Psoas muscle (tissue), 8 donors: ENCODE measurements at places on chromosomes 16 and 17. TPM values are rescaled to one million over a fixed set of nuclear protein-coding genes. Genes with fewer than 3 reads are reported as not detected.
A peak's percentile ranks its signal among the peaks of the same experiment; 100 is the strongest.

DNA sequence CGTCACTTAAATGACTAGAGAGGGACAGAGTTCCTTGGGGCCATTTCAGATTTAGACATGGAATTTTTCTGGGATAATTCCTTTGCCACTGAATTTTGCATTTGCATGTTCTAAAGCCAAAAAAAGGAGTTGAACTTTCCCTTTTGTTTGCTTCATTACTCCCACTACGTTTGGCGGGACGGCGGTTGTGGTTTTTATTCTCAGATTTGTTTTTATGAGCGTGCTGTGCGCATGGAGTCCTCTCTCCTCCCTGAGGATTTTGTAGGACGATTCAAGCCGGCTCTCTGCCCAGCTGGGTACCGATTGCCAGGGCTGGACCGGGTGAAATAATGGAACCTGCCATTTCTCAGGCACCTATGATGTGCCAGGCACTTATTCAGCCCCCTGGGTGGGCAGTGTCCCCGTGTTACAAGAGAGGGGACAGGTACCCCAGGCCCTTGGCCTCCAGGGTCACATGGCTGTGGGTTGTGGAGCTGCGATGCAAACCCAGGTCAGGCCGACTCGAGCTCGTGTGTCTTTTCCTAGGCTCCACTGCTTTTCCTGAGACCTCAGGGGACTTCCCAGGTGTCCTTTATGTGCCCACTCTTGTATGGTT, 18.8 kb downstream of the CMIP start:
- peak; percentile 4 for DNase-seq

DHRS7C gene
- total RNA-seq, result 38.9 TPM

- no peak for DNase-seq
Measured at GRCh38 chr17:56604691-56605290, 11.3 kb downstream of the NOG start.

NUPR1 gene
- total RNA-seq, result 139 TPM

NPIPA2 gene
- 2.2 TPM for total RNA-seq

SPEM1 gene
- not detected for total RNA-seq

DNA sequence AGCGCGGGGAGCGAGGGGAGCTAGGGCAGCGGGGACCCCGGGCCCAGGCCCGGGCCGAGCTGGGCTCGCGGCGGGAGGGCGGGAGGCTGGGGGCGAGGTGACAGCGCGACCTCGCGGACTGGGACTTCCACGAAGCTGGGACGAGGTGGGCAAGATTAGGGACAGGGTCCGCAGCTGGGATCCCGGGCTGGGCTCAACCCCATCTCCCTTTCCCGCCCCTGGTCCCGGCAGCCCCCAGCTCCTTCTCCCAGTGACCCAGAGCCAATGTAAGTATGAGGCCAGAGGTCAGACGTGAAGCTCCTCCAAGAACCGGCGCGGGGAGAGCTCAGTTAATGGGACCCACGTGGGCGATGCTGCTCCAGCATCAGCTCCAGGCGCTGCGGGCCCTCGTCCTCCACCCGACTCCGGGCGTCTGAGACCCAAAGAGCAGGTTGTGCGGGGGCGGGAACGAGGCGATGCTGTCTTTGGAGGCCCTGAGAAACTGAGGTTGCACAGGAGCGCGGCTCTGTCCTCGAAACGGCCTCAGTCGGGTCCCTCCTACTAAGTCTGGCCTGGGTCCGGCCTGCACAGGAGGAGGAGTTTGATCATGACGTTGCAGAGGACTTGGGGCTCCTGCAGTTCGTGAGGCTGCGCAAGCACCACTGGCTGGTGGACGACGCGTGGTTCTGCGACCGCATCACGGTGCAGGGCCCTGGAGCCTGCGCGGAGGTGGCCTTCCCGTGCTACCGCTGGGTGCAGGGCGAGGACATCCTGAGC, 585 bp downstream of the ALOX12 start:
- DNase-seq, result no peak

GRCh38 chr16:19835968-19836421, 48.7 kb downstream of the GPRC5B start:
- DNase-seq, result no peak

- DNase-seq, result no peak
Measured at GRCh38 chr16:55949518-55949917, 74.3 kb upstream of the CES5A start.

DNA sequence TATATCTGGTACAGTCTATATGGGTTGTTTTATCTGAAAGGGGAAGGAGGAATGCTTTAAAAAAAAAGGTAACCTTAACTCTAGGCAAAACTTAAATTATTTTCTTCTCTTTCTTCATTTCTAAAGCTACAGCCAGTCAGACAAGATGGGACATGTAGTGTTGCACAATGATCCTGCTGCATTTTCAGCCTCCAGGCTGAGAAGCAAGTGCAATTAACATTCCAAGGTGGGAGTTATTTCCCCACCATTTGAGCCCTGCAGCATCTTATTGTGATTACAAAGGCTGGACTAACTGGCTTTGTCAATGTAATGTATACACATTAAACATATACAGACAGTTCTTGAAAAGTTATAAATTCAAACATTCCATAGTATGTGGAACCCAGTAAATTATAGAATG, 22.6 kb upstream of the NF1 start:
- no peak for DNase-seq

GRCh38 chr16:2774161-2774891, 2.8 kb downstream of the ELOB start:
- no peak for DNase-seq

ZNF267 gene
- total RNA-seq, result 9.9 TPM

DNA sequence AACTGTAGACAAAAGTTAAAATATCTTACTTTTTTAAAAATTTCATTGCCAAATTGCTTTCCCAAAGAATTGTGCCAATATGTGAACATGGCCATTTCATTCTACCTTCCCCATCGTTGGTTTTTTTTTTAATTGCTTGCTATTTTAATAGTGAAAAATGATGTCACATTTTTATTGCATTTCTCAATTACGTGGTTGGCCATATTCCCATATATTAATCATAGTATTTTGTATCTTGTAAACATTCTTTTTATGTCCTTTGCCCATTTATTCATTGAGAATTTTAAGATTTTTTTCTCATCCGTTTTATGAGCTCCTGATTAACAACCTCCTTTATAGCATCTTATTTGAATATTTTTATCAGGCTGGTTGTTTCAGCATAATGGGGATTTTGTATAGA, 7.2 kb downstream of the OMG start:
- no peak for DNase-seq

DNA sequence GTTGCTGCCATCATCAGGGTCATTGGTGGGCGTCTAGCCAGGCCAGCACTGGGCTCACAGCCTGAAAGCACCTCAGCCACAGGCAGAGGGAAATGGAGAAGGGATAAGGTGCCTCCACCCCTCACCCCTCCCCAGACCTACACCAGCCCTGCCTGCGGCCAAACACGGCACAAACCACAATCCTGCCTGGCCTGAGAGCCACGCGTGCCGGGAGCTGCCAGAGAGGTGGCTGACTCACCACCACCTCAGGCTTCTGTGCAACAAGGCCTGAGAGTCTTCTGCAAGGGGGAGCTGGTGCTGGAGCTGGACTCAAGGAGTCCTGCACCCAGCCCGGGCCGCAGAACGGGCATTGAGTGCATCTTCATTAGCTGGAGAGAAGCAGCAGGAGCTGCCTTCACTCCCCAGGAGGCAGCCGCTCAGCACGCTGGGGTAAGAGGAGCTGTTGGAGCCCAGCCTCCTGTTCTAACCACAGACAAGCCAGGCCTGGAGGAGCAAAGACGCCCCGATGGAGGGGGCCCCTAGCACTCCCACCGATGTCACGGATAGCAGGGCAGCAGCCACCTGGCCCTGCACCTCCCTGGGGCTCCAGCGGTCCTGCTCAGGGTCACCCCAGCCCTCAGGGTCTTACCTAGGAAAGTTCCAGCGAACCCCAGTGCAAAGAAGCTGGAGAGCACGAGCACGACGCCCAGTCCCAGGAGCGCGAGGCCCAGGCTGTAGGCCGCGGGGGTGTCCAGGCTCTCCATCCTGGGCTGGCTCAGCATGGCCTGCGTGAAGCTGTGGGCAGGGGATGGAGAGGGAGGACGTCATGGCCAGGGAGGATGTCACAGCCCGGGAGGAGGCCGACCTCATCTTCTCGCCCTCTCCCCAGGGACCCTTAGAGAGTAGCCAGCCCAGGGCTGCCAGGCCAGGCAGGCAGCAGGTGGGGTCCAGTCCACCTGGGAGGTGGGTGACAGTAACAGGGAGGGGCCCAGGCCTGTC, 16.0 kb upstream of the RASD1 start:
- DNase-seq, result peak; percentile 65

- no peak for DNase-seq
Measured at GRCh38 chr17:41416479-41416878, 7.9 kb downstream of the KRT37 start.

TMC8 gene
- total RNA-seq, result 2.8 TPM

GRCh38 chr16:78105517-78105916, 6.1 kb downstream of the WWOX start:
- DNase-seq, result no peak

DNA sequence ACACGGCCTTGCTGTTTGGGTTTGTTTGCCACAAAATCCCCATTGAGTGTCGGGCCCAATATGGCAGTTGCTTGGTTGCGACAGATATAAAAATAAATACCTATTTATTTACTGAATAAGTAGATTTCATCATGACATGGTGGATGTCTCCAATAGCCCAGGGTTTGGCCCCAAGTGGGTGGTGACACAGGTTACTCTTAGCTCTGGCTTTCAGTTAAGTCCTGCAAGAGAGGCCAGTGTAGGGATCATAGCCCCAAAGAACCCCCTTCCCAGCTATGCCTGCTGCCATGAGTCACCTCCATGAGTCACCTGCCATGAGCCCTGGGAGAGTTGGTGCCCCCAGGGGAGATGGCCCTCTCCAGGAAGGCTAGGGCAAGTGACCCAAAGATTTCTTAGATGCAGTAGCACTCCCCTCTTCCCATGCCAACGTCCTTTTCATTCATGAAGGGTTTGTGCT, 78.7 kb upstream of the LGALS9 start:
- DNase-seq, result no peak

DNA sequence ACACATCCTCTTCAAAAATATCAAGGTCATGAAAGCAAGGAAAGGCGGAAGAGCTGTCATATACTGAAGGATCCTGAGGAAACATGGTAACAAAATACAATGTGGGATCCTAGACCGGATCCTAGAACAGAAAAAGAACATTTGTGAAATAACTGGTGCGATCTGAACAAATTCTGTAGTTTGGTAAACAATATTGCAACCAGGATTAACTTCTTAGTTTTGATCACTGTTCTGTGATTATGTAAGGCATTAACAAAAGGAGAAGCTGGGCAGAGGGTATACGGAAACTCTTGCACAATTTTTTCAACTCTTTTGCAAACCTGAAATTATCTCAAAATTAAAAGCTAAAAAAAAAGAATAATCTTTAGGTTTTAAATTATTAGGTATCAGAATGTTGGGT, 109.7 kb downstream of the TRIM37 start:
- DNase-seq, result no peak

DNA sequence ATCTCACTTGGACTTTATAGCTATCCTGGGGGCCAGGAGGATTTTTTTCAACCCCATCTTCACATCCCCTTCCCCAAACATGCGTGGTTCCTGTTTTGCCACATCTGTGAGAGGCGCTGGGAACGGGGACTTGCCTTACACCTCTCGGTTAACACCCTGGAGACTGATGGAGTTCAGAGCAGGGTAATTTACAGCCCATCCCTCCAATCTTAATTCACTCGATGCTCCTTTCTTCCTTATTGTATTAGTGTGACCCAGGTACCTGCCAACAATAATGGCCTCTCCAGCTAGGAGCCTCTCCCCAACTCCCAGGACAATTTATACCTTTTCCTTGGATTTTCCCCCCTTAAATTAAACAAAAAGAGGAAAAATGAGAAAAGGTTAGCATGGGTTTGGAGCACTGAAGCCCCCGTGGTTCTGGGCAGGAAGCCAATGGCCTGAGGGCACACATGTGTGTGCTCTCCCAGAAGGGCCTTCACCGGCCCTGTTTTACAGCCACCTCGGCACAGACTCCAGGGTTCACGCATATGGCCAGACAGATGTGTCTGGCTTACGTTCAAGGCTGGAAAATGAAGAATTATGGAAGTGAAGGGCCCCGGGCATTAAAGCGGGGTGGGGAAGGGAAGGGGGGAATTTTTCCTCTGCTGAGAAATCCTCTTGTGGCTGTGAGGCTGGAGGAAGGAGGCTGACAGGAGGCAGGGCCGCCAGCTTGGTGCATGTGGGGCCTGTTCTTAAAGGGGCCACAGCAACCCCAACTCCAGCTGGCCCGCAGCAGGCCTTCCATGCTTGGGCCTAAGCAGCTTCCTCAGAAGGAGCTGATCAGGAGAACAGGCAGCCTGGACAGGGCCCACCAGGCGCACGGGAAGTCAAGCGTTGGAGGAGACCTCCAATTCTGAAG, 21.4 kb downstream of the HIC1 start:
- no peak for DNase-seq

- no peak for DNase-seq
Measured at GRCh38 chr17:50596191-50597037, 35.9 kb downstream of the CACNA1G start.

DNA sequence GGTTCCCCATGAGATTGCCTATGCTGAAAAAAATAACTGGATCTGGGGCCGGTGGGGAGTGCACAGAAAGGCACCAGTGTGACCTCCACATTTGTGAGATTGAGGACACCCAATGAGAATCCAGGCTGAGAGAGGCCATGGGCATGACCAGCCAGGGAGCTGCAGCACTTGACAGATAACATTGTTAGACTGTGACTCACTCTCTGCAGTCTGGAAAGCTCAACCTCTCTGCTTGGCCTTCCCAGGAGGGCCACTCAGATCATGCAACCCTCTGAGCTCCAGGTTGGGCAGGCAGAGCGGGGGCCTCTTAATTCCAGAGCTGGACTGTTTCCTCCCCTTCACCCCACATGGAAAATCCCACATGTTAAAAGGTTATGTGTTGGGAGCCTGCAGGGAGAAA, 30.1 kb downstream of the FZD2 start:
- peak; percentile 17 for DNase-seq

- no peak for DNase-seq
Measured at GRCh38 chr16:57500578-57501111, 14.4 kb upstream of the DOK4 start.

CLEC19A gene
- total RNA-seq, result not detected
